ENCODE measurements at places on chromosomes 1 and 21.
A peak's percentile ranks its signal among the peaks of the same experiment; 100 is the strongest.

DNA sequence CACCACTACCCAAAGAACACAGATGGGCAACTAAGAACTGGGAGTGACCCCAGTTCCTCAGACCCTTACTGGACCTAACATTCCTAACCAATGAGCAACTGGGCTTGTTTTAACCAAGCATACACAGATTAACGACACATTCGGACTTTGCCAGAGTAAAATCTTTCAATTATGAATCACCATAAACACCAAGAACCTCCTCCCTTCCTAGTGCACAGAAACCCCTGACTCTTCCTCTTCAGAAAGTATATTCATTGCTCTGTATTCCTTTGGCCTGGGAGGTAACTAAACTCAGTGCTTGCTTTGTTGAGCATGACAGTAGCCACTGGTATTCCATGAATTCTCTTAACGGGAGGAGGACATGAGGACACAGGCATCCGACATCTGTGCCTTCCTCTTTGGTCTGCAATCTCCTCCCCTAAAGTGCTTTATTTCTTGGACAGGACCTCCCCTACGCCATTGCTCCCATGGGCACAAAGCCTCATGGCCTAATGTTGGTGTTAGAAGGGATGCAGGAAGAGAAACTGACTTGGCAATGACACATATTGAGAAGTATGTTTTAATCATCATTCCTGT, 42.7 kb downstream of the SEC16B start:
- ATAC-seq: no peak

GRCh38 chr1:100299521-100300222, 33.7 kb downstream of the RTCA start:
- ATAC-seq: no peak

GRCh38 chr1:212413902-212414327, 771 bp downstream of the PACC1 start:
- peak; percentile 9 for ATAC-seq

DNA sequence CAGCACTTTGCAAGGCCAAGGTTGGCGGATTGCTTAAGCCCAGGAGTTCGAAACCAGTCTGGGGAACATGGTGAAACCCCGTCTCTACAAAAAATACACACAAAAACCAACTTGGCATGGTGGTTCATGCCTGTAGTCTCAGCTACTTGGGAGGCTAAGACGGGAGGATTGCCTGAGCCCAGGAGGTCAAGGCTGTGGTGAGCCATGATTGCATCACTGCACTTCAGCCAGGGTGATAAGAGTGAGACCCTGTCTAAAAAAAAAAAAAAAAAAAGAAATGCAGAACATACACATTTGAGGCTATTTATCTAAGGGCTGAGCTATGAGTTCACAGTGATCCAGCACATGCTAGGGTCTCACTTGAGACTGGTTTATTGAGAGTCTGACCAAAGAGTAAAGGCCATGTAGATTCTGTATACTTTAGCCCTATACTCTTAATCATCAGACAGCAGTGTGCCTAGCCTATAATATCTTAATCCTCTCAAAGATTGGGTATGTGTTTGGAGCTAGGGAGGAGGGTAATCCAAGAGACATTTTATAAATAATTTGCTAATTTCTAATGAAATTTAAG, 23.9 kb downstream of the RNF2 start:
- ATAC-seq: no peak

DNA sequence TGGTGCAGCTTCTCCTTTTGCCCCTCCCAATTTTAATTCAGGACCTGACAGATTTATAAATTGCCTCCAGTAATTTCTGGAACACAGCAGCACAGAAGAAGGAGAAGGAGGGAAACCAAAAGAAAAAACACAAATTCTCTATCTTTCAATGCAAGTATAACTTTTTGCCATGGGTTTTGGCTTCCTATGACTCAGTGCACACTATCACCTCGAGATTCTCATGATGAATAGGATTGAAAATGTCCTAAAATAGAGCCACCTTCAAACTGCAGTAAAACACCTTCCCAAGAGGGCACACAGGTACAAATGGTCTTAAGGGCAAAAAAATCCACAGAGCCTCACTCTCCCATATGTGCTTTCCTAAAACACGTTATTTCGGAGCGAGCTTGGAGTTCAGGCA, 113.6 kb downstream of the HLCS start:
- no peak for ATAC-seq

- no peak for ATAC-seq
Observed at GRCh38 chr21:25732091-25732760, 2.5 kb downstream of the ATP5PF start.

All from motor neuron (in vitro differentiated cells).